ENCODE measurements at places on chromosomes 11 and 22. TPM values are rescaled to one million over a fixed set of nuclear protein-coding genes. Genes with fewer than 3 reads are reported as not detected.

The OR2AG1 gene
- total RNA-seq: not detected

The OR8D2 gene
- not detected for total RNA-seq

The NARS2 gene
- total RNA-seq: 17.6 TPM

GRCh38 chr11:90251599-90251998, 28.8 kb upstream of the CHORDC1 start:
- no peaks in the 10 kb centered on the region for H3K27me3 ChIP-seq
- no peak for DNase-seq
- no peaks in the 10 kb centered on the region for H3K4me1 ChIP-seq
- no peak overlapping the region for H3K4me3 ChIP-seq
- no peaks in the 10 kb centered on the region for H3K36me3 ChIP-seq
- H3K27ac ChIP-seq: no peak overlapping the region

DNA sequence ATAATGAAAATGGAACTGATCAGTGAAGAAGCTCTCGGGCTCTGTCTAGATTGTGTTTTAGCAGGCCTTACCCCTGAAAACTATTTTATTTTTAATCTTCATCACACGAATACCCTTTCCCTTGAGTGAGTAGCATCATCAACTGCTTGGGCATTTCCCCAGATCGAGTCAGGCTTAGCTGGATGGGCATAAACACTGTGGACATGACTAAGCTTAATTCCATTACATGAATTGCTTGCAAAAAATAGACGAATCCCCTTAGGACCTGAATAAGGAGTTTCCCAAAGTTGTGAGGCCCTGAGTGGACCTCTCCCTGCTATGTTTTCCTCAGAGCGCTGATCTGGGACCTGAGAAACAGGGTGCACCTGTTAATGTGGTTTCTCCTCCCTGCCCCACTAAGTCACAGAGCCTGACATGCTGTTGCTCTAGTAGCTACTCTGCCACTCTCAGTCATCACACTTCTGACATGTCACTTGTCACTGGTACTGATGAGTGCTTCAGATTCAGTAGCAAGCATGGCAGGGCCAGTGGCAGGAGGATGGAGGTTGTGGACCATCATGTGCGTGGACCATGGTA, 53.5 kb downstream of the ENDOD1 start:
- no peak overlapping the region for H3K4me3 ChIP-seq
- DNase-seq: no peak
- no peaks in the 10 kb centered on the region for H3K27me3 ChIP-seq
- H3K27ac ChIP-seq: no peak overlapping the region
- H3K36me3 ChIP-seq: no peaks in the 10 kb centered on the region
- no peaks in the 10 kb centered on the region for H3K4me1 ChIP-seq

The RASSF10 gene
- total RNA-seq: not detected

The SYCE3 gene
- total RNA-seq: not detected

- no peak overlapping the region for H3K27ac ChIP-seq
- no peaks in the 10 kb centered on the region for H3K4me1 ChIP-seq
- DNase-seq: no peak
- no peaks in the 10 kb centered on the region for H3K36me3 ChIP-seq
- H3K4me3 ChIP-seq: no peak overlapping the region
- no peaks in the 10 kb centered on the region for H3K27me3 ChIP-seq
Measured at GRCh38 chr11:112785149-112785548, 176.1 kb upstream of the NCAM1 start.

GRCh38 chr11:17906436-17906835, 106.4 kb downstream of the SERGEF start:
- H3K27ac ChIP-seq: no peak overlapping the region
- H3K4me1 ChIP-seq: no peaks in the 10 kb centered on the region
- no peaks in the 10 kb centered on the region for H3K27me3 ChIP-seq
- no peaks in the 10 kb centered on the region for H3K36me3 ChIP-seq
- no peak for DNase-seq

The BLID gene
- total RNA-seq: not detected

The OR8D4 gene
- total RNA-seq: not detected

GRCh38 chr22:35023692-35024363, 42.1 kb upstream of the ISX start:
- peak; percentile 22 for DNase-seq
- no peaks in the 10 kb centered on the region for H3K36me3 ChIP-seq
- no peak overlapping the region for H3K27ac ChIP-seq
- no peak overlapping the region for H3K4me3 ChIP-seq
- no peaks in the 10 kb centered on the region for H3K4me1 ChIP-seq

The HEPN1 gene
- not detected for total RNA-seq

The GAL3ST1 gene
- 4.0 TPM for total RNA-seq

The PDGFD gene
- not detected for total RNA-seq

DNA sequence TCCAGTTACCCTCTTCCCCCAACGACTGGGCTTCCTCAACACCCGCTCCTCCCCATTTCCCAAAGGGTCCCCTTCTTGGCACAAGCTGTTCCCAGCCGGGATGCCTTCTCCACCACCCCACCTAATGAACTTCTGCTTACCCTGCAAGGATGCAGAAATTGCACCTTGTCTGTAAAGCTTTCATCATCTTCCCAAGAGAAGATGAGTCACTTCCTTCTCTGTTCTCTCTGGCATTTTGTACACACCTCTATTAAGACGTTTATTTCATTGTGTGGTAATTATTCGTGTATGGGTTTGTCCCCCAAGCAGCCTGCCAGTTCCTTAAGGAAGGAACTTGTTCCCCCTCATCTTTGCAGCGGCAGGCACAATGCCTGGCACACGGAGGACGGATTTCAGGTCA, 351.1 kb downstream of the CADM1 start:
- no peak overlapping the region for H3K27ac ChIP-seq
- no peak overlapping the region for H3K4me3 ChIP-seq
- DNase-seq: no peak
- H3K4me1 ChIP-seq: no peaks in the 10 kb centered on the region

The VWCE gene
- total RNA-seq: 0.49 TPM

The ACRV1 gene
- not detected for total RNA-seq

The SERPING1 gene
- total RNA-seq: 0.21 TPM

The ACTN3 gene
- total RNA-seq: not detected

DNA sequence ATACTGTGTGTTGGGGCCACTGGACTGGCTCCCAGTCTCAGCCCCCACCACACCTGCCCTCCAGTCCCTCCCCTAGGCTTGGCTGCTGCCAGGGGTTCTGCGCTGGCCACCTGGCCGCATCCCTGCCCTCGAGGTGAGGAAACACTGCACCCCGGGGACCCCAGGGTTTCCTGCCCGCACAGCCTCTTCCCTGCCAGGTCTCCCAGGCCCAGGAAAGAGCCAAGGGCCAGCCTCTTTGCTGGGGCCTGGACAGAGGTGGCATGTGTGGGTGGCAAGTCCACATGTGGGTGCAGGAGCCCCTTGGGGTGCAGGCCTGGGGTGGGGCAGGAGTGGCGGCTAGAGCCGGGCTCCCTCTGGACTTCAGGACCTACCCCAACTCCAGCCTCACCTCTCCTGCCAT, 2.5 kb downstream of the EPS8L2 start:
- peaks cover 6% of the 10 kb centered on the region for H3K27me3 ChIP-seq
- no peak for DNase-seq
- no peak overlapping the region for H3K4me3 ChIP-seq
- no peaks in the 10 kb centered on the region for H3K4me1 ChIP-seq

The PHRF1 gene
- total RNA-seq: 49.4 TPM

GRCh38 chr22:43526117-43526655, 114.4 kb downstream of the MPPED1 start:
- no peaks in the 10 kb centered on the region for H3K27me3 ChIP-seq
- no peaks in the 10 kb centered on the region for H3K4me1 ChIP-seq

The MUC5AC gene
- not detected for total RNA-seq

DNA sequence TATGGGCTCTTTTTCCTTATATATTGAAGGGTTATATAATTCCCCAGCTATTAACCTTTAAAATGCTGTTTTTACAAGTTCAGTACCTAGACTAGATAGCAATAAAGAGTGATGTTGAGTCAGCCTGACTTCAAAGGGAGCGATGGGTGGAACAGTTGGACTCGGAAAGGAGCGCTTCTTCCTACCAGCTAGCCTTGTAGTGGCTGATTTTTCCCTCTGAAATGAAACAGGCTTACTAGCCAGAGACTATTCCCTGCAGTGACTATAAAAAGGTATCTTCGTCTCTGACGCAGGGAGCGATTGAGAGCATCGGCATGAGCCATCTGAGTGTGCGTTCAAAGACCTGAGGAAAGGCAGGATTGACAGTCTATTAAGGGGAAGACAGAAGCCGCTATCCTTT, 66.0 kb upstream of the GRAMD1B start:
- no peaks in the 10 kb centered on the region for H3K4me1 ChIP-seq
- no peaks in the 10 kb centered on the region for H3K36me3 ChIP-seq
- no peak for DNase-seq
- H3K27me3 ChIP-seq: no peaks in the 10 kb centered on the region
- H3K27ac ChIP-seq: no peak overlapping the region
- H3K4me3 ChIP-seq: no peak overlapping the region

The OR8D1 gene
- not detected for total RNA-seq

The SCARF2 gene
- 2.4 TPM for total RNA-seq

The TYR gene
- not detected for total RNA-seq

The TRIM5 gene
- total RNA-seq: 36.8 TPM

The CALCA gene
- total RNA-seq: not detected

The GGTLC2 gene
- not detected for total RNA-seq

GRCh38 chr11:35380603-35381002, 38.8 kb downstream of the SLC1A2 start:
- no peak overlapping the region for H3K27ac ChIP-seq
- no peak overlapping the region for H3K4me3 ChIP-seq
- H3K4me1 ChIP-seq: no peaks in the 10 kb centered on the region
- no peak for DNase-seq

DNA sequence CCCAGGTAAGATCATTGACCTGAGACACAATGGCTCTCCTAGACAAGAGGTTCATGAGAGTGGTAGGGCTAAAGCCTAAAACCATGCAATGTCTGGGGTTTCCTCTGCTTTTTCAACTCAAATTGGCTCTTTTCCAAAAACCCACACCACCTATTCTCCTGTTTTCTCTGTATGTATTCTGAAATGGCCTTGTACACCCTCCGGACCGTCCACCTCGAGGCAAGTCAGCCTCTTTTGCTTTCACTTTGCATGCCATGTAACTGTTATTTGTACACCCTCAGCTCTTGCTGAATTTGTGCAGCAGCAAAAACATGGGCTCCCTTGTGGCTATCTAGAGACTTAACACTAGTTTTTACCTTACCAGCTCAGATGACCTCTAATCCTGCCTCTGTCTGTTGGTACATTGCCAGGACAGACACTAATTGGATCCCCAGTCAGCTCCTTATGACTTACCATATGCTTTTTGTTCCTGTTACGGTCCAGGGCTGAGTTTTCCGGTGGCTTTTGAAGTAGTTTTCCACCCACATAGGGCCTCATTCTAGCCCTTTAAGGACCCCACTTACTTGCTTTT, 288.0 kb downstream of the SBF2 start:
- no peaks in the 10 kb centered on the region for H3K4me1 ChIP-seq
- no peak for DNase-seq
- H3K36me3 ChIP-seq: no peaks in the 10 kb centered on the region
- no peak overlapping the region for H3K4me3 ChIP-seq
- no peaks in the 10 kb centered on the region for H3K27me3 ChIP-seq

DNA sequence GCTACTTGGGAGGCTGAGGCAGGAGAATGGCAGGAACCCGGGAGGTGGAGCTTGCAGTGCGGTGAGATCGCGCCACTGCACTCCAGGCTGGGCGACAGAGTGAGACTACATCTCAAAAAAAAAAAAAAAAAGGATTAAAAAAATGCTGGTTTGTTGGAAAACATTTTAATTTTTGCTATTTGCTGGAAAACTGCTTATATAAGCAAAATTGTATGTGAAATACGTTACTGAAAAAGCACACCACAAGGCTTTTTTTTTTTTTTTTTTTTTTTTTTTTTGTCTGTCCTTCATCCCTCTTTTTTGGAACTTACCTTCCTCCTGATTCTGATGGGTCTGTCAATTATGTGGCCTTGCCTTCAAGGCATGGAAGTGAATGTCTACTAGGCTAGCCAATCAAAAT, 40.8 kb downstream of the DCDC1 start:
- no peaks in the 10 kb centered on the region for H3K36me3 ChIP-seq
- no peaks in the 10 kb centered on the region for H3K27me3 ChIP-seq
- no peak overlapping the region for H3K27ac ChIP-seq
- H3K4me3 ChIP-seq: no peak overlapping the region

The CNIH2 gene
- total RNA-seq: 6.6 TPM

DNA sequence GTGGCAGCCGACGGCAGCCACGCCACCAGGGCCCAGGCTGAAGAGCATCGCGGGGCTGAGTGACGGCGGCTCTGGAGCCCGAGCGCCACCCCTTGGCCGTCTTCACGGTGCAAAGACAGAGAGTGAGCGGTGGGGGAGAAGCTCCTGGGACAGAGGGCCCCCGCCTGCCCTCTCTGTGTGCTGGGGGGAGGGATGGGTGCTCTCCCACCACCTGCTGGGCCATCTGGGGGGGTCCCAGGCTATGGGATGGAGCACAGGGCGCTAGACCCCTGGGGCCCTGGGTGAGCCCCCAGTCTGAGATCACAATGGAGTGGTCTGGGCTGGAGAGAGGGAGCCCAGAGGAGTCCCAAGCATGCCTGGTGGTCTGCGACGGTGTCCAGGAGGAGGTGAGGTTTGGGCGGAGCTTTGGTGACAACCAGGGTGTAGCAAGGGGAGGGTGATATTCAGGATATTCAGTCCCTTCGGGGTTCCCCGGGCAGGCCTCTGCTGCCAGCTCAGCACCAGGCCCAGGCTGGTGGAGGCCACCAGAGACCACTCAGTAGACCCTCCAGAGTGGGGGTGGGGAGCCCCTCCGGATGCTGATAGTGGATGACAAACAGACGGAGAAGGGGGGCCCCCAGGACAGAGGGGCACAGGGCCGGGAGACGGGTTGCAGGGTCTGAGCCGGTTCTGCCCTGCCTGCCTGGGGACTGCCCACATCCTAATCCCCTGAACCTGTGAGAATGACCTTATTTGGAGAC, 78.1 kb upstream of the PRR5 start:
- H3K4me1 ChIP-seq: peaks cover 12% of the 10 kb centered on the region
- H3K27me3 ChIP-seq: no peaks in the 10 kb centered on the region
- no peak overlapping the region for H3K4me3 ChIP-seq
- H3K27ac ChIP-seq: no peak overlapping the region

The USH1C gene
- not detected for total RNA-seq

DNA sequence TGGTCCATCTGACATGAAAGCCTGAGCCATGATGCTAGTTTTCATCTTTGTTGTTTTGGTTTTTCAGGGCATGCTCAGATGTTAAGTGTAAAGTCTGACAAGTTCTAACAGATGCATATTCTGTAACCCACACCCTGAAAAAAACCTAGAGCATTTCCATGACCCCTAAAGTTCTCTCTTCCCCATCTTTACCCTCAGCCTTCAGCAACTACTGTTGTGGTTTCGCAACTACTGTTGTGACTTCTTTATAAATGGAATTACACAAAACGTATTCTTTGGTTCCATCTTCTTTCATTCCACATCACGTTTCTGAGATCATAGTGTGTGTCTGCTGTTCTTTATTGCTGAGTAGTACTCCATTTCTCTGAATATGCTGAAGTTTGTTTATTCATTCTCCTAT, 65.1 kb upstream of the LDLRAD3 start:
- H3K27me3 ChIP-seq: no peaks in the 10 kb centered on the region
- H3K27ac ChIP-seq: no peak overlapping the region
- H3K4me3 ChIP-seq: no peak overlapping the region
- no peaks in the 10 kb centered on the region for H3K4me1 ChIP-seq
- H3K36me3 ChIP-seq: no peaks in the 10 kb centered on the region
- DNase-seq: no peak

Measured in naive thymus-derived CD4-positive, alpha-beta T cell (primary cell).